Vagina (tissue), 2 donors: ENCODE measurements at places on chromosomes 7 and 10.

- no peak for DNase-seq
- H3K36me3 ChIP-seq, result no peaks in the 10 kb centered on the region
- H3K4me1 ChIP-seq, result peaks cover 33% of the 10 kb centered on the region
- H3K27ac ChIP-seq, result peak overlapping the region; percentile 59
- H3K4me3 ChIP-seq, result no peak overlapping the region
Observed at GRCh38 chr10:89481662-89482061, 53.7 kb downstream of the SLC16A12 start.

DNA sequence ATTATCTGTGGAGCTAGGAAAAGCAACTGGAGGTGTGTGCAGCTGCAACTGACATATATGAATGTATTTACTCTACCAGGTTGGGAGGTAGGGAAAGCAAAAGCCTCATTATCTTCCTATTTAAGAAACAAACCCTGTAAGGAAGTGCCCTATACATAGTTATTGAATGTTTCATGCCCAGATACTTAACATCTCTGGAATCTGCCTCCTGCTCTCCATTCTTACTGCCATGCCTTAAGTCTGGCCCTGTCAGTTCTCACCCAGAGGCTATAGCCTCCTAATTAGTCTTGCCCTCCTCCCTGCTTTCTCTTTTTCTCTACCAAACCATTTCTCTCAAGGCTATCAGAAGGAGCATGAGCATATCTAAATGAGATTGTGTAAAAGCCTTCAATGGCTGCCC lies 542.6 kb upstream of the LRRN3 start:
- H3K27ac ChIP-seq, result no peak overlapping the region
- no peaks in the 10 kb centered on the region for H3K4me1 ChIP-seq
- no peak for DNase-seq
- no peaks in the 10 kb centered on the region for H3K27me3 ChIP-seq

- DNase-seq, result no peak
- no peaks in the 10 kb centered on the region for H3K36me3 ChIP-seq
- no peak overlapping the region for H3K27ac ChIP-seq
- no peaks in the 10 kb centered on the region for H3K27me3 ChIP-seq
Observed at GRCh38 chr7:84188786-84189405, 5.7 kb downstream of the SEMA3A start.

- no peaks in the 10 kb centered on the region for H3K36me3 ChIP-seq
- DNase-seq, result no peak
- H3K27ac ChIP-seq, result no peak overlapping the region
- no peak overlapping the region for H3K4me3 ChIP-seq
Observed at GRCh38 chr7:17770710-17771375, 169.5 kb downstream of the SNX13 start.

- H3K27me3 ChIP-seq, result no peaks in the 10 kb centered on the region
- no peaks in the 10 kb centered on the region for H3K4me1 ChIP-seq
- no peak for DNase-seq
- no peak overlapping the region for H3K27ac ChIP-seq
- H3K4me3 ChIP-seq, result no peak overlapping the region
- no peaks in the 10 kb centered on the region for H3K36me3 ChIP-seq
Observed at GRCh38 chr10:128958834-128959690, 508.0 kb upstream of the MGMT start.

DNA sequence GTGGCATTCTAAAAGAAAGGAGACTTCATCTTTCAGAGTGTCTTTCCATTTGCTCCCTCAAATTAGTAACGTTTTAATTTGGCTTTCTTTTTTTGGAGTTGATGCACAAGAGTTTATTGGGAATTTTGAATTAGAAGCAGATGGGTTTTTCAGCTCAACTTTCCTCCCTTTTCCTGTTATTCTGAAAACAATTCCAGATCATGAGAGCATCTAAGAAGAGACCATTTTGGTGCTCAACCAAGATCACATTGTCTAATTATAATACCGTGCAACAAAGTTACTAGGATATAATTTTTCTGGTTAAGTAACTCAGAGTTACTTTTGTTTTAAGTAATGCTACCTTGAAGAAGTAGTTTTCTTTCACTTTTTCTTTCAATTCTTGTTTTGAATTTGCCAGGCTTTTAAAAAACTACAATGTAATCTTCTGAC lies 396.6 kb upstream of the KLF6 start:
- DNase-seq, result no peak
- no peak overlapping the region for H3K4me3 ChIP-seq
- H3K4me1 ChIP-seq, result peaks cover 13% of the 10 kb centered on the region
- peak overlapping the region; percentile 84 for H3K27ac ChIP-seq
- no peaks in the 10 kb centered on the region for H3K27me3 ChIP-seq
- no peaks in the 10 kb centered on the region for H3K36me3 ChIP-seq
